ENCODE measurements at places on chromosomes 4 and X.
A peak's percentile ranks its signal among the peaks of the same experiment; 100 is the strongest.

DNA sequence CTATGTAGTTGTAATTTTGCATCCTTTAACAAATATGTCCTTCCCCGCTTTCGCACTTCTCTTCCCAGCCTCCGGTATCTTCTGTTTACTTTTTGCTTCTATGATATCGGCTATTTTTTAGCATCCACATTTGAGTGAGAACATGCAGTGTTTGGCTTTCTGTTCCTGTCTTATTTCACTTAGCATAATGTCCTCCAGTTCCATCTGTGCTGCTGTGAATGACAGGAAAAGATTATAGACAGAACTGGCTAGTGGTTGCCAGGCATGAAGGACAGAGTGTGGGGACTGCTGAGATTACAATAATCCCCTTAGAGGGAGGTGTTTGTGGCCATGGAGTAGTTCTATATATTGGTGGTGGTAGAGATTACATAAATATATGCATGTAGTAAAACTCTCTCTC is 588.6 kb downstream of the NLGN4X start:
- DNase-seq, result no peak

GRCh38 chrX:74061879-74062278 is 242.1 kb upstream of the ZCCHC13 start:
- no peak for DNase-seq

GRCh38 chr4:94603170-94603747 is 151.5 kb downstream of the PDLIM5 start:
- peak; percentile 37 for DNase-seq

- no peak for DNase-seq
Measured at GRCh38 chr4:148448141-148448540, 5.9 kb upstream of the NR3C2 start.

DNA sequence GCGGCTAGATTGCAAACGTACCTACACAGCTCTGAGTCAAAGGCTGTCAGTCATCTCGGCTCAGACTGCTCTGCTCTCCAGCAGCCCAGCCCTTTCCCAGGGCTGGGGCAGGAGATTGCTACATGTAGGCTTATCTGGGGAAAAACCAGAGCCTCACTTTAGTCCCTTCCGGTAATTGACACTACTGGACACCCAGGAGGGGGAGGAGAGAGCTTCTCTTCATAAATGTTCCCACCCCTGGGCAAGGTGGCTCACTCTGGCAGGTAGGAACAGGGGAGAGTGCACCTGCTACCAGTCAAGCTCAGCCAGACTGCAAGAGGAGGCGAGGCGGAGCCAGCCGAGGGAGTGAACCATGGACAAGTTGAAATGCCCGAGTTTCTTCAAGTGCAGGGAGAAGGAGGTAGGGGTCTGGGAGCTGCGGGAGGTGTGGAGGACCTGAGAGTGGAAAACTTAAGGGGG is at the start of gene SLC6A14:
SLC6A14 (plus strand) TSS at position 249 of the 459 bp plus-strand sequence; CDS start at position 353, 104 bp downstream.
- no peak for DNase-seq

DNA sequence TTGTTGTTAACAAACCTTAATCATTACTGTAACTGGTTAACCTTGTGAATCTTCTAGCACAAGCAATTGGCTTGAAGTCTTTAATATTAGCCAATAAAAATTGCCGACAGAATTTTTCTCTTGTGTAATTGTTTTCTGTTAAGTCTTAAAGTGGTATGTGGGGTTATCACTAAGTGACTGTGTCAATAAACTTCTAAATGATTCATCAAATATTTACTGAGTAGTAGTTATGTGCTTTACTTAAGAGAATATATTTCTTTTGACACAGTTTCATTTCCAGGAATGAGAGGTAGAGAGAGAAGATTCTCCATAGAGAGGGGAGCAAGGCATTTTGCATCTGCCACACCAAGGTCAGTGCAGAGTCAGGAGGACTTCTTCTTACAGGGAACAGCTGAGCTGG is 2361.6 kb upstream of the AGA start:
- DNase-seq, result no peak

GRCh38 chrX:70445951-70446350 is 1.3 kb downstream of the DLG3 start:
- no peak for DNase-seq

- no peak for DNase-seq
Measured at GRCh38 chr4:78662658-78663057, 111.1 kb downstream of the ANXA3 start.

GRCh38 chrX:74422576-74423288 is 1.4 kb downstream of the SLC16A2 start:
- DNase-seq, result peak; percentile 3

GRCh38 chr4:48137846-48138245 is 3.8 kb upstream of the TXK start:
- no peak for DNase-seq

- DNase-seq, result no peak
Measured at GRCh38 chr4:102037566-102037965, 247.0 kb downstream of the BANK1 start.

DNA sequence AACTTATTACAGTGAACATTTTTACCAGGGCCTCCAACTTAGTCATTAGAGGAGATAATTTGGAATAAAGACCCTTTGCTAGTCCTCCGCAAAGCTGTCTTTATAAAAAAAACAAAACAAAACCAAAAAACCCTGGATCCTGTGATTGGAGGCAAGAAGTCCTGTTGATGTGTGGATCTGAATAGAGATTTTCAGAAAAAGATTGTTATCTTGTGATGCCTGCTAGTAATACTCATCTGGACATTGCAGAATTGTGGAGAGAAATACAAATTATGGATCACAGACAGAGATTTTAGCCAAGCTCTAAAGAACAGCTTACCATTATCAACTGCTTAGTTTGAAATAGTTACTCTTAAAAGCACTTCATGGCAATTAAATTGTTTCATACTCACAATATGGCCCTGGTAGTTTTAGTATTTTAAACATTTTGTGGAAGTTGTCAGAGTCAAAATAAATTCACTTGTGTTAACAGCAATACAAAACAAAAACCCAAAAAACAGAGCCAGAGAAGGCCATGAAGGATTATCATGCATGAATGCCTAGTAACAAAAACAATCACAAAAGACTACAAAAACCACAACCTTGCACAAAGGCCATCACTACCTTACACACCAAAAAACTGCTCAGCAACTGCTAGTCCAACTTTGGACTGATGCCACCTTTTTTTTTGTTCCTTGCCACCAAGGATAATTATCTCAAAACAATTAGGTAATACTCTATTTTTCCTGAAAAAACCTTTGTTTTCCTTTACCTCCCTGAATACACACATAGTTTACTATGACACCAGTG is 514.5 kb upstream of the SLIT2 start:
- DNase-seq, result no peak

- no peak for DNase-seq
Measured at GRCh38 chr4:37101686-37102085, 142.9 kb upstream of the NWD2 start.

- no peak for DNase-seq
Measured at GRCh38 chr4:44912980-44913379, 186.6 kb upstream of the GNPDA2 start.

GRCh38 chr4:126564283-126564854 is 1068.4 kb upstream of the INTU start:
- no peak for DNase-seq

- no peak for DNase-seq
Measured at GRCh38 chr4:23348789-23349498, 540.9 kb downstream of the PPARGC1A start.

- DNase-seq, result no peak
Measured at GRCh38 chr4:76074468-76074867, at the start of gene ART3. TSS of gene ART3 (plus strand) at chr4:76074709. CDS start at chr4:76075890, 1,181 bp downstream.

GRCh38 chr4:152351080-152351479 is 184.8 kb downstream of the FBXW7 start:
- no peak for DNase-seq

GRCh38 chr4:13329963-13330362 is 154.2 kb downstream of the RAB28 start:
- peak; percentile 10 for DNase-seq

GRCh38 chrX:153478746-153479145 is 8.4 kb upstream of the HAUS7 start:
- DNase-seq, result no peak

DNA sequence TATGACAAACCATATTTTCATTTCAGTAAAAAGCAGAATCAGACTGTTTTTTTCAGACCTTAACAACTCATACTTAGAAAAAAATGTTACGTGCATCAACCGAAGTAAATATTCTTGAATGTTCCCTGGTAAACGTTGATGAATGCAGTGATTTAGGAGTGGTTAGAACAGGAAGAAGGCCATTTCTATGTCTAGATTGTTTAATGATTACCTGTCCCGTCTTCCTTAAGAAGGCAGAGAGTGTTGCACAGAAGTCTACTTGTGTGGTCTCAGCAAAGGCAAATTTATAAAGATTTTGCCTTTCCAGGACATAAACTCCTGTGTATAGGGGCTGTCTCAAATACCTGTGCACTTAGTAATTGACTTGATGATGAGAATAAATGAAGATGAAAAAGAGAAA is 134.5 kb downstream of the MGST2 start:
- no peak for DNase-seq

DNA sequence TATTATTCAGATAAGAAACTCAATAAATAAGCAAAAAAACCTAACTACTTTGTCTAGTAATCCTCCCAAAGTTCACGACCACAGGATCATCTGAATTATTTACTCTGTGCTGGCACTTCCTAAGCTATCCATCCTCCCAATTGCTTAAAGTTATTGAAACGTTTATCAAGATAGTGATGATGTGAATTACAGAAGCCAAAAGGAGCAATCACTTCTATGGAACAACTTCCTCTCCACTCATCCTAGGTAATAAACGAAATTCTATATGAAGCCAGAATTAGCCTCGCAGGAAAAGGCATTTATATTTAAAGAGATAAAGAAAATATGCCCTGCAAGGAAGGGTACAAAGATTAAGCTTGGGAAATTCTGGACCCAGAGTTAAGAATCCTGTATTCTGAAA is 475.4 kb downstream of the NLGN4X start:
- no peak for DNase-seq

DNA sequence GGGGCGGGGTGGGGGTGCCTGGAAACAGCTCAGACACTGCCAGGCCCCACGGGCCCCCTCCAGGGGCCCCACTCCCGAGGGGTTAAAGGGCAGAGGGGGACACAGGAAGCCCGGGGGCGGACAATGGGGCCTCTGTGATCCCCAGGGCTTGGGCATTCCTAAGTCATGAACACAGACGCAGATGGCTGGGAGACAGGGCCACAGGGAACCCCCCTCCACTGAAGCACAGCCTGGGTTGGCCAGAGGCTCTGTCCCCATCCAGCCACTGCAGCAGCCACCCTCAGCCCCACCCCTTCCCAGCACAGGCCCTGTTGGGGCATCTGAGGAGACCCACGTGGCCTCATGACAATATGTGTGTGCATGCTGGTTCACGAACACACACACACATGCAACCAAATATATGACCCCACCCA is 3.9 kb downstream of the L1CAM start:
- no peak for DNase-seq

All from NCI-H446 (cell line).